ENCODE measurements at places on chromosomes 11 and 22. TPM values are rescaled to one million over a fixed set of nuclear protein-coding genes. Genes with fewer than 3 reads are reported as not detected.

TUBA8 gene
- 4.9 TPM for total RNA-seq

RFPL1 gene
- total RNA-seq = not detected

TAF6L gene
- total RNA-seq = 20.5 TPM

GPR83 gene
- 1.3 TPM for total RNA-seq

CYTH4 gene
- 9.8 TPM for total RNA-seq

APOBEC3H gene
- total RNA-seq = not detected

CASP5 gene
- not detected for total RNA-seq

CACNA1I gene
- 1.9 TPM for total RNA-seq

OR51Q1 gene
- not detected for total RNA-seq

TIMM10B gene
- 47.2 TPM for total RNA-seq

RTN4RL2 gene
- total RNA-seq = 0.93 TPM

GPR137 gene
- total RNA-seq = 21.1 TPM

PANX3 gene
- not detected for total RNA-seq

VPREB1 gene
- total RNA-seq = 0.66 TPM

AMOTL1 gene
- 89.6 TPM for total RNA-seq

TCP11L1 gene
- 23.4 TPM for total RNA-seq

DGCR6 gene
- total RNA-seq = 7.1 TPM

OR10D3 gene
- not detected for total RNA-seq

C11orf42 gene
- total RNA-seq = not detected

DBX1 gene
- total RNA-seq = not detected

SIDT2 gene
- total RNA-seq = 24.1 TPM

CCDC15 gene
- total RNA-seq = 5.2 TPM

DMC1 gene
- 6.5 TPM for total RNA-seq

CCDC87 gene
- 0.38 TPM for total RNA-seq

MMP12 gene
- total RNA-seq = not detected

CHADL gene
- total RNA-seq = 6.0 TPM

TREH gene
- total RNA-seq = not detected
